ENCODE measurements at places on chromosomes 2 and 18.
A peak's percentile ranks its signal among the peaks of the same experiment; 100 is the strongest.

DNA sequence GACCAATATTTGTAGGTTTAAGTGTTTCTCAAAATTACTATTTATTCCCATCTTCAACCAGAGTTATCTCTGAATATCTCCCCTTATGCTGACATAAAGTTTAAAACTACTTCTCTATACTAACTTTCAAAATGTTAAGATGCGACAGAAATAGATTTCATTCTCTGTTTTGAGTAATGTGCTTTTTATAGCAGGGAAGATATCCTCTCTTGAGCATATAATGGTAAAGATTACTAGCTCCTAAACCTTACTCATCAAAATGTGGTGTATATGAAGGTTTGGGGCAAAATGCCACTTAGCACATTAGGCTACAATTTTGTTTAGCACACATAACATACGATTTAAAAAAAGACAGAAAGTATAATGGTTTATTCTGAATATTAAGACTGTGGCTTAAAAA lies 54.4 kb downstream of the CWC22 start:
- no peak for DNase-seq

DNA sequence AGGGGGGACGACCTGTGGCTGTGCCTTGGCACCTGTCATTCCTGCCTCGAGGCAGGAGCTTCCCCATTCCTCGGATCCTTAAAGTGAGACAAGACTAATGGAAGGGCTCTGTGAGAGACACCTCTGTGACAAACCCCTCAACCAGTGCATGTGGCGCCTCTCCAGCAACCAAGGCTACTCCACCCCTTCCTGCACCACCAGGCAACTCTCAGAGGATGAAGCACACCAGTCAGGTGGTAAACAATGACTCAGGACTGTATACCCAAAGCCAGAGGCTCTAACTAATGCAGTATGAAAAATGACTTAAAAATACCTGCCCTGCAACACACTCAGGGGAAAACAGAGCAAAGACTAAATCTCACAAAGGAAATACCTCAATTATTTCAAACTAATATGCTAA lies 136.9 kb downstream of the UXS1 start:
- DNase-seq: peak; percentile 58

- no peak for DNase-seq
Measured at GRCh38 chr2:164288235-164288634, 333.0 kb downstream of the GRB14 start.

DNA sequence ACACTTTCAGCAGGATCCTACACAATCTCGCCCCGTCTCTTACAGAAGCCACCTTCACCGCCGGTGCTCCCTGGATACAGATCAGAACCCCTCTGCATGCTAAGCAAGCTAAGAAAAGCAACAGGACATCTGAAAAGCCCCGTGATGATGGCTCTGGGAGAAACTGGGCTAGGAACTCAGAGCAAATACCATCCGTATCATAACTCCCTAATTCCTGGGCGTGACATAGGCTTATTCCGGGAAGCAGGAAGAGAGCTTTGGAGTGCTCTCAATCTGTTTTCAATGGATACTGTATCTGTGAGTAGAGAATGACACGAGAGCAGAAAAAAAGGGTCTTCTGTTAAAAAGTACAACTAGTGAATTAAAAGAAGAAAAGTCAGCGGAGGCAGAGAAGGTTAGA lies 121.6 kb downstream of the SPP2 start:
- no peak for DNase-seq

DNA sequence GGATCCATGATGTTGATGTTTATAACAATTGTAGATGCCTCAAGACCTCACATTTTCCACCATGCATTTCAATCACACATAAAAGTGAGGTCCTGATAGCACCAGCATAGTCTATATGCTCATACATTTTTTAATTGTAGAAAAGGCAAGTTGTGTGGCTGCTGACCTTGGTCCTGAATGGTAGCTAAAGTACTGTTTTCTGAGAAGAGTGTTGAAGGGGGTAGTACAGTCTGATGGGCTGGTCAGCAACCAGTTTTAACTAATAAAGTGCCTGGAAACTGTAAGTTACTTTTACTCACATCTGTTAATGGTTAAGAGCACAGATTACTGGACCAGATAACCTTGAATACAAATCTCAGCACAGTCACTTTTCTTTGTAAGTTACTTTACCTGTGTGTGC lies 15.9 kb downstream of the ZNF638 start:
- no peak for DNase-seq

DNA sequence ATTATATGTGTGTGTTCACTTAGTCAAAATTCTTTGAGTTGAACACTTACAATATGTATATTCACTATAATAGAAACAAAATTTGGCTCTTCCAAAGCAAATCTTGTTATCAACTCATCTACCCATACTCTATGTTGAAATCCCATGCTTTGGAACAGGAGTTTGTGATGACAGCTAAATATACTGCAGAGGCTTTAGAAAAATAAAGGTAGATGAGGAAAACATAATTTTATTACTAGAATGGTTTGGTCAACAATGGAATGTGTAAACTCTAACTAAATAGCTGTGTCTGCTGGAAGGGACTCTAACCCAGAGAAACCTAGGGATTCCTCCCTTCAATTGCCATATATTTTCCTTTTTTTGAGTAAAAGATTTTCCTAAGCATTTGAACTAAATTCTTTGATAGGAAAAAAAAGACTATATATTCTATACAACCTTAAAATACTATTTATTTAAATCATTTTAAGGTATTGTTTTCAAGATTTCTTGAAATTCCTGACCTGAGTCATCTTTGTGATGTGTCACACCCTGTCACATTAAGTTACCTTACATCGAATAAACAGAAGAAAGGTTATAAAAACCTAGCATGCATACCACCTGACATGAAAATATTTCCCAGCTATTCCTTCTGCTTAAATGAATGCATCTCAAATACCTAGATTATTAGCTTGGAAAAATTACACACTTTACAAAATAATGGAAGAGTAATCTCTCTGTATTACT lies 175.5 kb downstream of the OTX1 start:
- no peak for DNase-seq

GRCh38 chr2:227007940-227008339 lies 156.1 kb downstream of the COL4A4 start:
- DNase-seq: no peak

Measured in activated CD8-positive, alpha-beta memory T cell treated with anti-CD3 and anti-CD28 coated beads, Interleukin-2, amount 50 U/mL, for 4 hours (primary cell).